ENCODE measurements at places on chromosomes 5 and 9.

DNA sequence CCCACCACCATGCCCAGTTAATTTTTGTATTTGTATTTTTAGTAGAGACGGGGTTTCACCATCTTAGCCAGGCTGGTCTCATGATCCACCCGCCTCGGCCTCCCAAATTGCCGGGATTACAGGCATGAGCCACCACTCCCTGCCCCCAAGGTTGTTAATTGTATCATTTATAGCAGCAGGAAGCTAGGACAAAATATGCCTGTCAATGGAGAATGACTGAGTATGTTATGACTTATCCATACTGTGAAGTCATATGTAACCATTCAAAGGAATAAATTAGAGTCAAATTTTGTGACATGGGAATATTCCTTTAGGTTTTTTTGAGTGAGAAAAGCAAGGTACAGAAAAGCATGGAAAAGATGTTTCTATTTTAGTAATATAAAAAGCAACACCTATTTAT, 3.9 kb upstream of the DAB2 start:
- no peak for DNase-seq
- no peak overlapping the region for H3K27ac ChIP-seq

DNA sequence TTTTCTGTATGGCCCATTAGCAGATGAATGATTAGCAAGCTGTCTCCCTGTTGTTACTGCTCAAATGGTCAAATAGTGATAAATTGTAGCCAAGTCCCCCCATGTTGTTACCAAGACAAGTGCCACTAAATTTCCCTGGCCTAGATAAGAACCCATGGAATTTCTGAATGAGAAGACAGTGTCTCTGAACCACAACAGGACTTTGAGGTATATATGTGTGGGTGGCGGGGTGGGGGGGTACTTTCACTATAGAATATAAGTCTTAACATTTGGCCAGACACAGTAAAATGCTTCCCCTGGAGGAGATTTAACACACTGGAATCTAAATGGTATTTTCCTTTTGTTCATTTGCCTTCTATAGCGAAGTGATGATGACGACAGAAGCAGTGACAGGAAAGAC, 28.7 kb downstream of the XPA start:
- no peak overlapping the region for H3K27ac ChIP-seq
- DNase-seq = no peak
- H3K4me3 ChIP-seq = no peak overlapping the region
- H3K4me1 ChIP-seq = no peaks in the 10 kb centered on the region
- H3K36me3 ChIP-seq = peaks cover 97% of the 10 kb centered on the region

DNA sequence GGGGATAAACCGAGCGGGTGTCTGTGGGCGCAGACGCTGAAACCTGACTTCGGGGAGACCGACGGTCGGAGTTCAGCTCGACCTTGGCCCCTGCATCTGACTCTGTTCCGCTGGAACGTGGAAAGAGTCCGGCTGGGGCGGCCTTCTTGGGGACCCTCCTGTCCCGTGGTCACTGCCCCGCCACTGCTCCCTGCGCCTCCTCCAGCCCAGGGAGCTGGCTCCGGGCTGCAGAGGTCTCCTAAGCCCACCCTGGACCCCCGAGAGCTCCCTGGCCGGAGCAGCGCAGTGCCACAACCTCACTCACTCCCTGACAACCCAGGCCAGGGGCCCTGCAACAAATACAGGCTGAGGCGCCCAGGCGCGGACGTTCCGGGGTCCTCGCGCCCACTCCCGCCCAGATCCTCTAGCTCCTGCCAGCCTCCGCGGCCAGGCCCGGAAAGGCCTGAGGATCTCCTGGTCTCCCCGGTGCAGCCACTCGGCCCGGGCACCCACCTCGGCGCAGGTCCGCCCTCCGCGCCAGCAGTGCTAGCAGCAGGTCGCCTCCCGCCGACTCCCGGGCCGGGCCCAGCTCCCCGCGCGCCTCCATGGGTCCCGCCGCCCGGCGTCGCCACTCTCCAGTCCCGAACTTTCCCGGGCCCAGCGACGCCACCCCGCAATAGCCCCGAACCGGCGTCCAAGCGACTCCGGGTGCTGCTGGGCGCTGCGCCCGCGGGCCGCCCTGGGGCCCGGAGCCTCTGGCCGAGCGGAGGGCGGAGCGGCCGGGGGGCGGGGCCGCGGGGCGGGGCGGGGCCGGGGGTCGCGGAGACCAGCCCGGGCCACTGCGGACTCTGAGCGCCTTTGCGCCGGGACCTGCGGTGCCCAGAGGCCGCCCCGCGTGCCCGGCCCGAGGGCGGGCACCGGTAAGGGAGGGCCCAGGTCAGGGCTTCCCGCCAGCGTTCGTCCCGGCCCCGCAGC, 2.2 kb downstream of the LHX3 start:
- H3K27ac ChIP-seq = no peak overlapping the region
- H3K36me3 ChIP-seq = no peaks in the 10 kb centered on the region
- no peak for DNase-seq
- peaks cover 53% of the 10 kb centered on the region for H3K27me3 ChIP-seq

GRCh38 chr9:16341177-16341576, 529.3 kb downstream of the BNC2 start:
- H3K36me3 ChIP-seq = no peaks in the 10 kb centered on the region
- no peak overlapping the region for H3K4me3 ChIP-seq
- no peak overlapping the region for H3K27ac ChIP-seq
- DNase-seq = no peak
- no peaks in the 10 kb centered on the region for H3K27me3 ChIP-seq
- no peaks in the 10 kb centered on the region for H3K4me1 ChIP-seq

DNA sequence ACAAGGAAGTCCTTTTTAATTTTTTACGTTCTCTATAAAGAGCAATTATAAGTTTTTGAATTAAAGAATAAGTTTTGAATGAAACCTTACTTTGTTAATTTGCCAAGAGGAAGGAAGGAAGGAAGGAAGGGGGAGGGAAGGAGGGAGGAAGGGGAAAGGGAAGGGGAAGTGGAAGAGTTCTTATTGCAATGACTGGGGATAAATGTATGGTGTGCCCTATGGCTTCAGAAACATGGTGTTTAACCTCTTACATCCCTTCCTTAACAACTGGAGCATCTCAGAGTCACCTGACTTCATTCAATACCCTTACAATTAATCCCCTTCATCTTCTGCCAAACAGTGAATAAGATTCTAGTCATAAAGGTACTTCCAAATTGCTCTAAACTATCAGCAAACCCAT, 16.0 kb downstream of the CEMIP2 start:
- no peak overlapping the region for H3K4me3 ChIP-seq
- H3K4me1 ChIP-seq = peaks cover 8% of the 10 kb centered on the region
- no peak for DNase-seq
- peaks cover 28% of the 10 kb centered on the region for H3K36me3 ChIP-seq
- no peaks in the 10 kb centered on the region for H3K27me3 ChIP-seq

Data from CD4-positive, alpha-beta T cell (primary cell).